GM23338 (cell line): ENCODE measurements at places on chromosomes 11 and 22.

DNA sequence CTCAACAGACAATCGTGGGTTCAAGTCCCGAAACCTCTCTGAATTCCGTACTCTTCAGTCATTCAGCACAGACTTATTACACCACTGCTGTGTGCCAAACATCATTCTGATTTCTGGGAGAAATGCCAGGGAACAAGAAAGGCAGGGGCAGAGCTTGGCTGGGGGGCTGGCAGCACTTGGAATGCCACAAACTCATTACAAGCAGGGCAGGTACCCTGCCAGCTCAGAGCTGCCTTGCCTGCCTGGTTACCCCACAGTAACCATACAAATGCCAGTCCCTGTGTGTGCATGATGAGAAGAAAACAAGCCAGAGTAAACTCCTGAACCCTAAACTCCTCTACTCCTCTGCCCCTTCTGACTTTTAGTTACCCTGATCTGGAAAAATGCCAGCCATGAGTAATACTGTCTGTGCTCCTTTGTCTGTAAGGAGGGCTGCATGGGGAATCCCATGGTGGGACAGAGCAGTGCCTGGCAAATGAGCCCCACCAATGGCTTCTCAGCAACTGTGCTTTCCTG is 6.9 kb upstream of the RAD9A start:
- no peak for DNase-seq

GRCh38 chr11:81744336-81745116 is 989.1 kb downstream of the FAM181B start:
- no peak for DNase-seq

GRCh38 chr11:44351006-44351660 is 41.2 kb upstream of the ALX4 start:
- no peak for DNase-seq

GRCh38 chr11:103806130-103806895 is 230.1 kb upstream of the DDI1 start:
- DNase-seq, result no peak
